ENCODE measurements at places on chromosomes 12 and 14.

GRCh38 chr14:68807987-68808386 lies 15.1 kb upstream of the ZFP36L1 start:
- DNase-seq, result no peak

GRCh38 chr14:95507701-95508103 lies 8.7 kb downstream of the SYNE3 start:
- no peak for DNase-seq

DNA sequence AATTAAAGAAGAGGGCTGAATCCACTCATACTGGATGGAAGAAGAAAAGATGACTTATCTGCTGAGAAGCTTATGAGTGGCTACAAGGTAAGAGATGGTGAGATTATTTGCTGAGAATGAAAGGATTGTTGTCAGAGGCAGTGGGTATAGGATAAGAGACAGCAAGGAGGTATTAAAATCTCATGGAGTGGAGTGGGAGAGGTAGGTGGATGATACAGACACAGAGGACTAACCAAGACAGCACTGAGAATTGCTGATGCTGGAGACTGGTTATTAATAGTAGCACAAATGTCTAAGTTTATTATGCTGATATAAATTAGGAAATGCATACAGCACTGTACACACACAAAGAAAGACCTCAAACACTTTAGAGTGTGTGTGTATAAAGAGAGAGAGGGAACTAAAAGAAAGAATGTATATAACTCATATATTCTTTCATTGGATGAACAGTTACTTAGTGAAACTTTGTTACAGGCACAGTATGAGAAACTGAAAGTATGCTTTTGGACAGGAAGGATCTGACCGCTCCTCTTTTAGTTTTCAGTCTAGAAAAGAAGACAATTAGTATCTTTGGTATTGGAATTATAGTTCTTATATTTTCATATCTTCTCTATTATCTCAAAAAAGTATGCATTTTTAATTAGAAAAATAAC lies 543.1 kb downstream of the LRFN5 start:
- no peak for DNase-seq

GRCh38 chr14:68268719-68269118 lies 449.1 kb downstream of the RAD51B start:
- no peak for DNase-seq

- DNase-seq, result no peak
Measured at GRCh38 chr12:14842315-14842714, 1.0 kb downstream of the ART4 start.

- DNase-seq, result peak; percentile 44
Measured at GRCh38 chr14:95183532-95184412, 26.4 kb upstream of the DICER1 start.

GRCh38 chr12:38761636-38762342 lies 143.6 kb downstream of the CPNE8 start:
- DNase-seq, result no peak

DNA sequence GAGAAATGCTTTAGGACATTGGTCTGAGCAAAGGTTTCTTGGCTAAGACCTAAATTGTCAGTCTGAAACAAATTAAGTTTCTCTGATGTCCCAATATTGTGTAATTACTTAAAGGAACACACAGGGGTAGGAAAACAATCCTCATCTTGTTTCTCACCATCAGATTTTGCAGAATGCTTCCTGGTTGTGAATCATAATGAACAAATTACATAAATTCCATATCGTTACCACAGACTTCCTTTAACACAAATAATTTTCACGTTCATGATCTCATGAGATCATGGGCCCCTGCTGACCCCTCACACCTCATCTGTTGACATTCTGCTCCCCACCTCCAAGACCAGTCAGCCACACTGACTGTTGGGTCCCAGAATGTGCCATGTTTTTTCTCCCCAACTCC lies 194.1 kb downstream of the MON2 start:
- peak; percentile 80 for DNase-seq

DNA sequence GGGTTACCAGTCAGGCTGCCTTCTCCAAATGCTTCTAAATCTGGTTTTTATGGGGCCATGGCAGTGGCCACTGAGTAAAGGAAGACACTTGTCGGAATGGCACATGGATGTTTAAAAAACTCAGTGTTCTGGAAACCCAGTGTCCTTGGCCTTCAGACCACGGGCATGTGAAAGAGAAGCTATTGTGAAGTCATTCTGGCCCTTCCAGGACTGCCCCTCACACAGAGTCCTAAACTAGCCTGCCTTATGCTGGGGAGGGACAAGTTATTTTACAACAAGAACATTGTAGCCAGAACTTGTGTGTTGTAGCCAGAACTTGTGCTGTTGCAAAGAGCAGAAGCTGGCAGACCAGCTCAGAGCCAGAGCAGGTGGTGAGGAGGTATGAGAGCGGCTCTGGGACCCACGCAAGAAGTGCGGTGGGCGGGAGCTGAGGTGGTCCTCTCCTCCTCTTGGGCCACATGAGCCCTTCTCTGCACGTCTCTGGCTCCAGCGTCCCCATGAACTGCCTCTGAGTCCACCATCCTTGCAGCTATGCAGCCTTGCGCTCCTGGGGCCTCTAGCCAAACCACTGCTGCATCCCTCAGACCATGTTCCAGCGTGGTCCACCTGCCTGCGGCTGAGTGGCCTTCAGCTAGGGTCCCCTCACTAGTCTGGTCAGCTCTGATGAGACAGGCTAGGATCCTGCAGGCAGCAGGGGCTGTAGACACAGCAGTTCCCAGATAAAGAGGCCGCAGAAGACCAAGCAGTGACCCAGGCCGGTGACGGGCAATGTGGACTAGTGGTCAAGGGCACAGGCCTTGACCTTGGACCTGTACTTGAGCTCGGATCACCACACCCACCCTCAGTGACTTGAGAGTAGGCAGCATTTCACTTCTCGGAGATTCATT lies 32.5 kb downstream of the MMAB start:
- no peak for DNase-seq

DNA sequence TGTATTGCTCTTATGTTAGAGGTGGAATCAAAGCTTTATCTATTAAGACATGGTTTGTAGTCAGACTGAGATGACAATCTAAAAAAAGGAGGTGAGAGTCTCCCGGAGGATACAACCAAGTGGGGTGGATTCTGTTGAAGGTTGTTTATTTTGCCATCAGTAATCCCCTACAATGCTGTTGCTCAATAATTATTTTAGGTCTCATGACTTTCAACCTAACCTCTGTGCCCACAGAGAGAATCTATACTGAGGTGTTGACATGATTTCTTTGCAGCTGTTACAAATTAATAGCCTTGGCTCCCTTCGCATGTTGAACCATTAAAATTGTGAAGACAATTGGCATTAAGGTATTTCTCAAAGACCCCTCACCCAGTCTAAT lies 28.7 kb upstream of the FOS start:
- no peak for DNase-seq

- no peak for DNase-seq
Measured at GRCh38 chr12:57816001-57816854, 2.3 kb downstream of the AVIL start.

DNA sequence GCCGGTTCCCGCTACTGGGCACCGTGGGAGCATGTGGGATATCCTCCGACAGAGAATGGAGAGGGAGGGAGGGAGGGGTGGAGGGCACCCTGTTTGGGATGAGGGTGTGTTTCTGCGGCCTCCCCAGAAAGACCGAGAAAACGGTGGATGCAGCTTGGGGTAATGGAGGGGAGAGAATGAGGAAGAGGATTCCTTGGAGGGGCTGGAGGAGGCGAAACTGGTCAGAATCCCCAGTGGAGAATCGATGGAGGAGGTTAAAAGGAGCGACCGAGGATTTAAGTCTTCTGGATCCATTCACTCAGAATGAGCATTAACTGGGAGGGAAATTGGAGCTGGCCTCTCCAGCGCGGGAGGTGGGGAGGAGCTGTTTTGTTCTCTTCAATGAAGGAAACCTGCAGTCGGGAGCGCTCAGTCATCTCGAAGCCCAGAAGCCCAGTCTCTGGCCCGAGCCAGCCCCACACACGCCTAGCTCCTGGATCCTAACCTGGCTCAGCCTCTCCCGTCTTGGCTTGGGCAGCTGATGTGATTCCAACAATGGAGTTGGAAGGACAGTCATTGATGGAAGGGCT lies 581 bp downstream of the ARG2 start:
- DNase-seq, result no peak

GRCh38 chr14:106235356-106236159 lies 709.2 kb downstream of the TMEM121 start:
- DNase-seq, result no peak

DNA sequence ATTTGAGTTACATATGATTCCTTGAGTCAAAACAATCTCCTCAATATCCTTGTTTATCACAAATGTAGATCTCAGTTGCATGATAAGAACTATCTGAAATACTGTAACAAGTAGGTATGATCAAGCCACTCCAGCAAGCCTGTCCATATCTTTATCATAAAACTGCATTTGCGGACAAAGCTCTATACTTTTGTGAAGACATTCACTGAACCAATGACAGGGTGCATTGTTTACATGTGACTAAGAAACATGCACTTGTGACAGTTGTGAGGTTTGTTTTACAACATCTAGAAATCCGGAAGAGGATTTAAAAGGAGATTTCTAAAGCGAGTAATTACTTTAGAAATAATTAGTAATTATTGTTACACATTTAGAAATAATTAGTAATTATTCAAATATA lies 111.7 kb downstream of the PPP2R5E start:
- DNase-seq, result no peak

DNA sequence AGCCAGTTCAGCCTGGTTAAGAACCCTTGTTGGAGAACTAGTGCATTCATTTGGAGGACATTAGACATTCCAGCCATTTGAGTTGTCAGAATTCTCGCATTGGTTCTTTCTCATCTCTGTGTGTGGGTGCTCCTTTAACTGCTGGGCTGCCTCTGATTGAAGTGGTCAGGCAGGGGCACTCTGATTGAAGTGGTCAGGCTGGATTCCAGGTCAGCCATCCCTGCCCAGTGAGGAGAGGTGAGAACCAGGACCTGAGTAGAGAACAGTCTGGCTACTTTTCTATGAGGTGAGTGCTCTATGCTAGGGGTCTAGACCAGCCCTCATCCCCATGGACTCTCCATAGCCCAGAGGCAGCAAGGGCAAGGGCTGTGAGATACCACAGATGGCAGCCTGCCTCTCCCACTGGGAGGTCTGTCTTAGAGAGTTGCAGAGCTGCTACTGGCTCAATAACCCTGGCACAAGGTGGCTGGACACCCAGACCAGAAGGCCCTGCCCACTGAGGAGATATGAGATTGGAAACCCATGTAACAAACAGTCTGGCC lies 691.6 kb downstream of the TMTC2 start:
- DNase-seq, result no peak

DNA sequence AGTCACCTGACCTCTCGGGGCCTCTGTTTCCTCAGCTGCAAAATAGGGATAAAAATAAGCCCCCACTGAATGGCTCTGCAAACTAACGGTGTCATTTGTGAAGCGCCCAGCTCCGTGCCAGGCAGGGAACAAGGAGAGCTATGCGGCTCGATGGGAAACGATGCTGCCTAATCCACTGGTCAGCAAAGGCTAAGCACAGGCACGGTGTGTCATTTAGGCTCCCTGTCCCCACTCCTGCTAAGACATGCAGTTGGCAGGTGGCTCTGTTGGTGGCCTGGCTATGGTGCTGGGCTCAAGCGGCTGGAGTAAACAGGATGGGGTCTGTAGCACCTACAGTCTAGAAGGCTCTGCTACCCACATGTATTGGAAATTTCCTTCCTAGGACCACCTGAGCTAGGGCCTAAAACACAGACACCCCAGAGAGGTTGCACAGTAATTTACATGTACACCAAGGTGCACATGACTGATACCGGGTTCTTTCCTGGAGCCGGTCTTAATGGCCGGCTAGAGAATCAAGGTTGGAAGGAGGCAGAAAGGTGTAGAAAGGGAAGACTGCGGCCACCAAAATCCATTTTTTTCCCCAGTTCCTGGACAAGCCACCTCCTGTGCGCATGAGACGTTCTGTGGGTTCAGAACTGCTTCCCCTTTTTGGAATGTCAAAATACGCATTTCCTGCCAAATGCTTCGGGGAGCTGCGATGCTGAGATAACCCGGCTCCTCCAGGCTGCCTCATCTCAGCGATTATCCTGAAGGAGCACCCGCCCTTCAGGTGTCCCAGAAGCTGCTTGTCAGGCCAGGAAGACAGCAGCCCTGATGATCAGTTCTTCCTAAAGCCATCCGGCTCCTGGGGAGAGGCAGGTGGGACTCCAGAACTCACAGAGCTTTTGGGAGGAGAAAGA lies 1.0 kb downstream of the CACNA2D4 start:
- peak; percentile 74 for DNase-seq

- DNase-seq, result no peak
Measured at GRCh38 chr14:104844306-104845032, 20.6 kb upstream of the CEP170B start.

DNA sequence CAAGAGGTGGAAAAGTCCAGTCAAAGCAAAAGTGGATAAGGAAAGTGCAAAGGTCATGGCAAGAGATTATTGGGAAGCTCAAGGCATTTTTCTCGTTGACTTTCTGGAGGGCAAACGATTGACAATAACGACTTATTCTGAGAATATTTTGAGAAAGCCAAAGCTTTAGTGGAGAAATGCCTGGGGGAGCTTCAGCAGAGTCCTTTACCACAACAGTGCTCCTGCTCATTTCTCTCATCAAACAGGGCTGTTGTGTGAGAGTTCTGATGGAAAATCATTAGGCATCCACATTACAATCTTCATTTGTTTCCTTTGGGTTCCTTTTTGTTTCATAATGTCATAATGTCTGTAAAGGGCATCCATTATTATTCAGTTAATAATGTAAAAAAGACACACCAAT lies 26.9 kb downstream of the PRB3 start:
- no peak for DNase-seq

DNA sequence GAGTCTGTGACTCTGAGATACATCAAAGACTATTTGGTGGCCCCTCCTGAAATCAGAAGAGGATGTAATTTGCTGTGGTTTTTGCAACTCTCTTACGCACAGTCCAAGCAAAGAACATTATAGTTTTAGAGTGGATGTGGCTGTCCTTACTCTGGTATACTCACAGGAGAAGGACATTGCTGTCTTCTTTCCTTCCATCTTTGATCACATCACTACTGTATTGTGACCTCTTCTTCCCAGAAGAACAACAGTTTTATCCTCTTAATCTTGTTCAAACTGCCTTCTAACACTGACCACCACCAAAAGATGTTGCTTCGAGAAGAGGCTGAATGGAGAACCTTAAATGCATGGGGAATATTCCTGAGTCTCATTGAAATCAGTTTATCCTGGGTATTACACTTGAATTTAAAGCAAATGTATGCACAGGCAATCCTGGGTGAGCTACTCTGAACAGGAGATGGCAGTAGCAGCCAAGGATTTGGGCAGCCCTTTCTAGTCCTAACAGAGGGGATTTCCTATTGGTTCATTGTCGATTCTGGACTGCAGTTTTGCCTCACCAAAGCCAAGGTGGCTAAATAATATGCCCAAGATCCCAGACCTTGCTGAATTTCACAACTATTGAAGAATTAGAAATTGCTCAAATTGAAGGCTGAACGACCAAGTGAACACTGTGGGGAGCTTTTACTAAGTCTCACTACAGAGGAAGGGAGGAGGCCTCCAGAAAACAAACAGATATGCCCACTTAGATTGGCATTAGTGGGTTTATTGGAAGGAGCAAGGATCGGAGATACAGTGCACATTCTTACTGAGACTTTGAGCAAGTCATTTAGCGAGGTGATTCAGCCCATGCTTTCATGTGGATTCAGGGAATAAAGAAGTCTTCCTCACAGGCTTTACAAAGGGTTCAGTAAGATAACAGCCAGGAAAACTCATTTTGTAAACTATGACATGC lies 282.8 kb downstream of the PAWR start:
- DNase-seq, result no peak

All from inflammatory macrophage treated with lipopolysaccharide for 1 hour (primary cell).